ENCODE measurements at places on chromosomes 5 and 9.

DNA sequence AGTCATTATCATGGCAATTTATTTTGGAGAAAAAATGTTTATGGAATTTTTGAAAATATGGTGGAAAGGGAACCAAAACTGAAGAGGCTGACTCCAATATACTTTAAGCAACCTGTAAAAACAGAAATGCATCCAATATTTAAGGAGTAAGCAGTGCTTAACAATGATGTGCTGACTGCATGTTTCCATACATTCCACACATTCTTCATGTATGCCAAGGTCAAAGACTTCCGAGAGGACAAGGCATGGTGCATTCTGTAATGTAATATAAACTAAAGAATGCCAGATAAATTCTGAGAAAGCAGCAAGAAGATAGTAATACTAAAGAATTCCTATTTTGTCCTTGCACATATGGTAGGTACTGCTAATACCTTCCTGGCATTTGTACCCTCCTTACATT is 2015.9 kb upstream of the CDH9 start:
- no peak for DNase-seq

GRCh38 chr9:125517577-125517976 is 189.4 kb downstream of the MAPKAP1 start:
- no peak for DNase-seq

DNA sequence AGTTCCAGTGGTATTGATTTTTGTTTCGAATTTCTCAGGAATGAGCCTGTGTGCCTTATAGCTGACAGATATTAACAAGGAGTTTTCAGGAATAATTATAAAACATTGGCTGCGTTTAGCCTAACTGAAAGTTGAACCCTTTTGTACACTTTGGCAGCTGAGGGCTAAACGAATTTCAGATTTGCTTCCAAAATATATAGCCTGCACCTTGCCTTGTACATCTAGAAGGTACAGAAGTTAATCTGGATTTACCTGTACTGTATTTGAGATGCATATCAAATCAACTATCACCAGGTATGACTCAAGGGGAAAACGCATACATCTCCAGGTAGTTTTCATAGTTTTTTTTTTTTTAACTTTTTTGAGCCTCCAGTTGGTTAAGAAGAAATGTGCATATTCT is 1.9 kb upstream of the MSX2 start:
- no peak for DNase-seq

DNA sequence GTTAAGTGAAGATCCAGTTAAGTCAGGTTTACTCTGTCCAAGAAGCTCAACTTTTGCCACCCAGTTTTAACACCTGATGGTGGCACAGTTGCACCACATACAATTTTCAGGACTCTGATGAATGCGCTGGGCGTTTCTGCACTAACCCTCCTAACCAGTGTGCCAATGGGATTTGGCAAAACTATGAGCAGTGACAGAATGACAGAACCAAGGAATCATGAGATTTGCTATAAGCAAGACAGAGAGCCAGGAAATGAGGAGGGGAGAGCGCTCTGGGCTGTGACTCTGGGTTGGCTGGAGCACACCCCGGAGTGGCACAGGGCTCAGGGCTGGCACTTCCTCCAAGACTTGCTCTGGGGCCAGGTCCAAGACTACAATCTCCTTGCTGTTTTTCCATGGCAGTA is 84.1 kb downstream of the SH3PXD2B start:
- no peak for DNase-seq

- DNase-seq = no peak
Observed at GRCh38 chr9:96478829-96479371, 28.9 kb downstream of the HABP4 start.

DNA sequence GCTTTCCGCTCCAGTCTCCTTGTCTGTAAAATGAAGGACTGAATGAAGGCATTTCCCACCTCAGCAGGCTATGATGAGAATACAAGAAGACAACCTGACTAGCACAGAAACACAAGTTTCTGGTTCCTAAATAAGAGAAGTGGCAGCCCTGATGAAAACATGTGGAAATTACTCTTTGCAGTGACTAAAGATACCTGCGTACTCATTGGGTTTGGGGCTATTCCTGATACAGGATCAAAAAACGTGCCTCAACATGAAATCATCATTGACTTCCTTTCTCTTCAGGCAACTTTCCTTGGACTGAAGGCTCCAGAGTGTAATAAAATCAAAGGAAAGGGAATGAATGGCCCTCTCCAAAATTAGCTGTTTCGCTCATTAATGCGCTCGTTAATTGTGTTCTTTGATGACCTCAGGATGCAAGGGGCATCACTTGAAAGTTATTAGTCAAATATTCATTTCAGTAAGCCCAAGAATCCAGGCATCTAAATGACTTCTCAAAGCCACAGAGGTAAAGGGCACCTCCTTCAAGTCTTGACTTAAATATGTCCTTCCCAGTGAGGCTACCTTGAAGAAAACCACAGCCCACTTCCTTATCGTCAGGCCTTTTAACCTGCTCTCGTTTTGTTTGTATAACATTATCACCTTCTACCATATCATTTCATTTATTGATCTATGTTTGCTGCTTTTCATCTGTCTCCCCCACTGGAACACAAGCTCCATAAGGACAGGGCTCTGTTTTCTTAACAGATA is 68.9 kb downstream of the RASEF start:
- no peak for DNase-seq

- no peak for DNase-seq
Observed at GRCh38 chr9:119963258-119963797, 594.1 kb upstream of the BRINP1 start.

- DNase-seq = no peak
Observed at GRCh38 chr5:116013936-116014335, 18.3 kb upstream of the ARL14EPL start.

- no peak for DNase-seq
Observed at GRCh38 chr9:69443178-69443577, 118.2 kb downstream of the ENTREP1 start.

DNA sequence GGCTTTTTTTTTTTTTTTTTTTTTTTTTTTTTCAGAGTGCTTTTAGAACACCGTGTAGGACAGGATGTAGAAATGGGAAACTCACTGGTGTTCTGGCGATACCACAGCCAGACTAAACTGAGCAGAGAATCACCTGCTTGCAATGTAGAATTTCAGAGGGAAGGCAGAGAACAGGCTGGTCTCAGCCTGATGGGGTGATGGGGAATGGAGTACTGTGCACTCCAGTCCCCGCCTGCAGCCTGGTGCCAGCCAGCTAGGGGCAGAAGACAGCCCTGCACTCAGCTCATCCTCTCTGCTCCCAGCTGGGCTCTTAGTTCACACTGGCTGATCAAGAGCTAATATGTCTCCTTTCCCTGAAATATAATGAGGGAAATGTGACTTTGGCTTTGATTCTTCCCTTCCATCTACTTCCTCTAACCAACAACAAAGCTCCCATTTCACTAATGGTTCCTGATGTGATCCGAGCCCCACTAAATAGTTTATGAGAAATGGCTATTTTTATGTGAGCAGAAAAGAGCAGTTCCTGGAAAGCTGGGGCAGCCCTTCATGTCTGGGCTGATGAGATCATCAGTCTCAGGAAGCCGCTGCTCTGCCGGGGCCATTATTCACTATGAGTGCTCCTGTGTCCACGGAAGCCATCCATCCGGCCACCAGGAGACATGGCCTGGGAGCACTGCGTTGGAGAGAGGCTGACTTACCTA is 209.7 kb downstream of the GADD45G start:
- DNase-seq = no peak

DNA sequence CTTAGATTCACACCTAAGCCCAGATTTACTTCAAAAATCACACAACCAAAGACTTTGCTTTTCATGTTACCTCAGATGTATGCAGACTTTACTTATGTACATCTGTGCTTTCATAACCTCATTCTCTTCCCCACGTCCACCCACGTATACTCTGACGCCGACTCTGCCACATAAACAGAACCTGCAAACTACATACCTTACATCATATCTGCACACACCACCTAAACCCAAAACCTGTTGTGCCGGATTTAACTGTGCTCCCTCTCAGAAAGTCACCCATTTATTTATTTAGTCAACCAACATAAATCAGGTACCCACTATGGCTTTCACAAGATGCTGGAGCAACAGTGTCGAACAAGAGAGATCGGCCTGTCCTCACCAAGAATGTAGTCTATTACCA is 1.0 kb upstream of the DPYSL3 start:
- no peak for DNase-seq

DNA sequence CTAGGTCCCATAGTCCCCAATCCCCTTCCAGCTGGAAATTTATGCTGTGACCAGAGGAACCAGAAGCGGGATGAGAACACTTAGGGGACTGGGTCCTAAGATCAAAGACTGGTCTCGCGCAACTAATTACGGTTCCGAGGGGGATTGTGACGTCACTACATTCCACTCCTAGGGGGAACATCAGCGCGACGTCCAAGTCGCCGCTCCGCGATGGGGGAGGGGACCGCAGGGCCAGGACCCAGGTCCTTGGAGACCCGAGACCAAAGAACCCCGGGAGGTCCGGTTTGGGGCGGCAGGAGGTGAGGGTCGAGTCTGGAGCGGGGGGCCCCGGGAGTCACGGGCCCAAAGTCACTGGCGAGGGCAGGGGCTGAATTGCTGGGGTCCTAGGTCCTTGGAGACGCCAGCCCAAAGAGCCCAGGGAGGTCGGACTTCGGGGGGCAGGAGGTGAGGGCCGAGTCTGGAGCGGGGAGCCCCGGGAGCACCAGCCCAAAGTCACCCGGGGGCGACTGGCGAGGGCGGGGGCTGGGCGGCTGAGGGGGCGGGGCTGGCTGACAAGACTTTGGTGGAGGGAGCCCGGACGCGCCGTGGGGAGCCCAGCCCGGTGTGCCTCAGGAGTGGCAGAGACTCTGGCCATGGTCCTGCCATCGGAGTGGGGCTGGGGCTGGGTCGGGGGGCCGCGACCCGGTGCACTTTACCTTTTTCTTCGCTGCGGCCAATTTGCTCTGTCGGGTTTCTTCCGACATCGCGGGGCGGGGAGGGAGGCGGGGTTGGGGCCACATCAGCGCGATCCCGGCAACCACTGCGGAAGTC is at the start of gene GOLGA2:
TSS of gene GOLGA2 (minus strand) at position 810 of the 810 bp plus-strand sequence. CDS start at position 779, 31 bp downstream.
- DNase-seq = no peak

DNA sequence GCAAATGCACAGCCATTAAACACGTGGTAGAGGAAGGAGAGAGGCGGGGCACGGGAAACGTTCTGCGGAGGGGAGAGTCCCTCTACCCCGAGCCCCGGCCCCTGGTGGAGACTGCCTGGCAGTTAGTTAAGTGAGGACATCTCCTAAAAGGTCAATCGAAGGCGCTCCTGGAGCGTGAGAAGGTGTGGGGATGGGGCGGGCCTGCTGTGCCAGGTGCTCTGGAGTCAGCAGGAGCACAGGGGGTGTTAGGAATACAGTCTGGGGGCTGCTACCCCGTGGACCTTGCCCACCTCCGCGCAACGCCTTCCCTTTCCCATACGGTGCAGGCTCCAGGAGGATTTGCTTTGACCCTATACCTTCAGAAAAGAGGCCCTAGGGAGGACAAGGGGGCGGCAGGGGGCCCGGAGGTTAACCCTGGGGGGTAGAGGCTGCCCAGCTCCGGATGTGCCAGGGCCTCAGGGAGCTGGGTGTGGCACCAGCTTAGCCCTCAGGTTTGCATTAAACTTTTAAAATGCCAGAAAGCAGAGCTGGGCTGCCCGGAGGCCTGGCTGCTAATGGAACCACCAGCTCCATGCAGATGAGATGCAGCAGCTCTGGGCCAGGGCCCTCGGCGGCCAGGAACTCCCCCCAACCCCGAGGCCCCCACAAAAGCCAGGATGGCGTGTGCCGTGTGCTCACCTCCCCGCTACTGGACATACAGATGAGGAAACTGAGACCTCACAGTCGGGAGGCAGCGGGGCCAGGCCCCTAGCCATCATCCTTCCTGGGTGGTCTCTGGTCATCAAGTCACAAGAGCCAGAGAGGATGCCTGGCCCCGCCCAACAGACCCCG is 39.2 kb downstream of the NACC2 start:
- DNase-seq = no peak

- DNase-seq = no peak
Observed at GRCh38 chr9:131436865-131437271, 43.0 kb downstream of the PRRC2B start.

GRCh38 chr5:91419571-91420537 is 36.7 kb upstream of the ARRDC3 start:
- peak; percentile 64 for DNase-seq

- DNase-seq = no peak
Observed at GRCh38 chr5:72937517-72938061, 18.3 kb upstream of the FCHO2 start.

- no peak for DNase-seq
Observed at GRCh38 chr5:110321117-110321516, 405.4 kb downstream of the TMEM232 start.

DNA sequence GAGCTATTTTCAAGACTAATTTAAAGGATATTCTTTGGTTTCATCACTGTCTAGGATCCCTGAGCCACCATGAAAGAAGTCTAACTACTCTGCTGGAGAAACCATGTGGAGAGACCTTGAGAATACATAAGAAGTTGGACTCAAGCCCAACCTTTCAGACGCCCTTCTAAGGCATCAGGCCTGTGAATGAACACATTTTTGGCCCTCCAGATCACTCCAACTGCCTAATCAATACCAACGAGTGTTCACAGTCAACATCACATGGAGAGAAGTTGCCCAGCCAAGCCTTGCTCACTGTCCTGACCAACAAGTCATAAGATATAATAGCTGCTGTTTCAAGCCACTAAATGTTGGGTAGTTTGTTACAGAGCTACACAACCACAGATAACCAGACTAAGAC is 100.7 kb downstream of the EPB41L4A start:
- DNase-seq = no peak

GRCh38 chr9:129311643-129312042 is 133.6 kb upstream of the IER5L start:
- DNase-seq = no peak

GRCh38 chr5:35138232-35138631 is 90.5 kb upstream of the AGXT2 start:
- DNase-seq = no peak

GRCh38 chr9:129849901-129850300 is 14.6 kb downstream of the USP20 start:
- DNase-seq = no peak

DNA sequence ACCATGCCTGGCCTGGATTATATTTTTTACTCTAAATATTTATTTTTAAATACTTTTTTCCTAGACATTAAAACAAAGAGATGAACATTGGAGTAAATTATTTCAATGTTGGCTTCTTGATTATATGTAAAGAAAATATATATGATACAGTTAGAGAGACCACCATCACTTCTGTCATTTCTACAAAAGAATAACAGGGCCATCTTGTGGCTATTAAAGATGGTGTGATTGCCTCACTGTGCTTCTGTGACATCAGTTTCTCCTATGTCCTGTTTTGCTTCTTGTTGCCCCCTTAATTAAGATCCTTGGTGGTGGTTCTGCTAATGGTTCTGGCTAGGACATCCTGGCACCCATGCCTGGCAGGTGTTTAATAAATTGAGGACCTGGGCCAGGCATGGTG is 32.9 kb downstream of the NDFIP1 start:
- DNase-seq = no peak
